Hepatic stellate cell (primary cell): ENCODE measurements at places on chromosomes 2 and 18.

DNA sequence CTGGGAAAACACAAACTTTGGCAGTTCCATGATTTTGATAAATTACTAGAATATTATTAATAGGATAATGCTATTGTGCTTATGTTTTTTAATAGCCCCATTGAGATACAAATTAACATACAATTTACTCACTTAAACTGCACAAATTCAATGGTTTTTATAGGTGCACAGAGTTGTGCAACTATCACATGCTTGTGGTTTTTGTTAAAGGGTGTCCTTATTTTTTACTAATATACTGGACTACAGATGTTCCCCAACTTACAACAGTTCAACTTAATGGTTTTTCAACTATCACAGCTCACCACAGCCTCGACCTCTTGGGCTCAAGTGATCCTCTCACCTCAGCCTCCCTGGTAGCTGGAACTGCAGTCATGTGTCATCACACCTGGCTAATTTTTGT, 76.6 kb downstream of the OSBPL1A start:
- DNase-seq, result no peak

DNA sequence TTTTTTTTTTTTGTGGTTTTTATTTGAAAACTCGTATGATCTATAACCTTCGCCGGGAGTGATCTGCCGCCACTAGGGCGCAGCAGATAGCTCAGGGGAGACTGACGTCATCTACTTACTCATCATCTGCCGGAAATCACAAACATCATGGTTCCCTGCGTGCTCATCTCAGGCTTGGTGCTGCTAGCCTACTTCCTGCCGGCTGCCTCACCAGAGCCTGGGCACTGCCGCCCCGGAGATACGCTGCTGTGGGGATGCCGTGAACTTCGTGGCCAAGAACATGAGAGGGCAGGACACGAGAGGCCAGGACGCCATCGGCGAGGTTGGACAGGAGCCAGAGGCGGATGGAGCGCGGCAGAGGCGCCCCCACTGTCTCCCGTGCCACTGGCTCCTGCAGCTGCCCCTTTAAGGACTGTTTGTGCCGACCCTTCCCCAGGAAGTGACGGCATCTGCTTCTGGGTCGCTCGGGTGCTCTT, 68.8 kb downstream of the DOK6 start:
- no peak for DNase-seq

DNA sequence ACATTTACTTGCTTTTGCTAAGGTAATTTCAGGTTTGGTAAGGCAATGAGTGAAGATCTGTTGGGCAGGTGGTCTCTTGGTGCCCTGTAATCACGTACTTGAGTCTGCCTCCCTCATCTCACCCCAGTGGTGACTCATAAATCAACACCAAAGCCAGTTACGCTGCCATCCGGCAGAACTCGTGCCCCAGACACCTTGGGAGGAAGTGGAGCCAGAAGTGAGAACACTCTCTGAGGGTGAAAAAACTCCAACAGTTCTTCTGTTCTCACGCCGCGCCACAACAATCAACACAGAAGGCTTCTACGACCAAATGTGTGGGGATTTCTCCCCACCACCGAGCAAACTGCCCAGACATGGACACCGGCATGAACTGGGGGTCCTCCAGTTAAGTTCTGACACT, 206.2 kb downstream of the ARL4C start:
- DNase-seq, result no peak

GRCh38 chr2:40102447-40102846, 323.4 kb upstream of the THUMPD2 start:
- DNase-seq, result no peak

- peak; percentile 63 for DNase-seq
These were observed 41.7 kb downstream of the PTPRM start for GRCh38 chr18:7608781-7609201.

DNA sequence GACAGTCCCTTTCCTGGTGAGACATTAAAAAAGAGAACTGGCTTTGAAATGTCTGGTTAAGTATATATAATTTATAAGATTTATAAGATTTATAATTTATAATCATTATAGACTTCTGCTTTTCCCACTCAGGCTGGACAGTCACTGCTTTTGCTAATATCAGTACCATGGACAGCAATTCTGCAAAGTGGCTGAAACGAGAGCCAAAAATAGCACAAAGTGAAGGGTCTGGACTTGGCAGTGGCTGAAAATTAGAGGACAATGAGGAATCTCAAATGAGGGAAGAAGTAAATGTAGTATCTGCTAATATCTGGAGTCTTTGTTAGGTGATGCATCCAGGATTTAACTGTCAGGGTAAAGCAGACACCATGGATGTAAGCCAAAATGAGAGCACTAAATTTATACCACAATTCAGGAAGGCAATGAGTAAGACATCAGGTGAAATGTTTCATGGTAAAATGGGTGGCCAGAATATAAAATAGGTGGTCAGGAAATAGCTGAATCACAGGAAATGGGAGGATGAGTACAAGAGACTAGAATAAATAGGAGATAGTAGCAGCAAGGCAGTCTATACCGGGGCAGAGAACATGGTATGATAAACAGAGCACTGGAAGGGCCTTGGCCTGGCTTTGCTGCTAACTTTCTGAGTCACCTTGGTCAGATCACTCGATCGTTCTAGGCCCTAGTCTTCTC, 39.6 kb upstream of the BOD1L2 start:
- DNase-seq, result no peak

DNA sequence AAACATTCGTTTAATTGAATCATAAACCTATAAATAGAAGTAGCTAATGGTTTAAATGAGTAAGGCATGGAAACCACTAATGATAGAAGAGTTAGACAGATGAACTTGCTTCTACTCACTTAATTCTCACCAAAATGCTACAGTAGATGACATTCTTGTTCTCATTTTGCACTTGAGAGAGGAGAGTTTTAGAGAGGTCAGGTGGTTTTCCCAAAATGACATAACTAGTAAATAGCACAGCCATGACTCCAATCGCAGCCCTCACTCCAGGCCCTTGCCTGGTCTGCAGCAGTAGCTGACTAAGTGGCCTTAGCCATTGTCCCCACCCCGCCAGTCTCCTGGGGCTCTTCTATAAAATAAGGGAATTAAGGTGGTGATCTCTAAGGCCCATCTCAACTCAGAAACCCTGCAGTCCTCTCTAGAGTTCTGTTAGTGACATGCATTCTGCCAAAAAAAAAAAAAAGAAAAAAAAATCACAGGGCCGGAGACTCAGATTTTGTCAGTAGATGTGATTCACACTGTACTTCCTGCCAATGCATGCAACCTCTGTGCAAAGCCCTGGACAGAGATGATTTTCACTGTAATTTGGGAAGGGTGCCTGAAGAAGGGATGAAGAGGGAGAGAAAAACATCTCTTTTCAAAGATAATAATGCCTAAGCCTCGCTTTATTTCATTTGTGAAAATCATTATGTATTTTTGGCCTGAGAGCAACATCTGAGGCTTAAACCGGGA, 221.8 kb downstream of the ANAPC1 start:
- peak; percentile 77 for DNase-seq

- no peak for DNase-seq
These were observed 13.3 kb upstream of the REEP1 start for GRCh38 chr2:86350751-86351150.

DNA sequence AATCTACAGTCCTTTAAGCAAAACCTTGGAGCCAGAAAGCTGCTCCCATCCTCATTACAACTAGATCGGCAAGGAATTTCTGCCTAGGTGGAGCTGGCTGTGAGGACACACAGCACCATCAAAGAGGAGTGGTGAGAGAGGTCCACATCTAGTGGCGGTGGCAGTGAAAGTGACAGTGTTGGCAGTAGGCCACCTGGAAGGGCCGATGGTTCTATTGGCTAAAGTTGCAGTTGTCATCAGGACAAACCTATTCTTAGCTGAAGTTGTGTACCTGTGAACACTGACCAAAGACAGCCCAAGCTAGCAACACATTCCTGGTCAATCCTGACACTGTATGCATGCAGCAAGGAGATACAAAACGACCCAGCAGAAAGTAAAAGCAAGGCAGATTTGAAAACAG, 218.1 kb upstream of the CHAC2 start:
- DNase-seq, result no peak

DNA sequence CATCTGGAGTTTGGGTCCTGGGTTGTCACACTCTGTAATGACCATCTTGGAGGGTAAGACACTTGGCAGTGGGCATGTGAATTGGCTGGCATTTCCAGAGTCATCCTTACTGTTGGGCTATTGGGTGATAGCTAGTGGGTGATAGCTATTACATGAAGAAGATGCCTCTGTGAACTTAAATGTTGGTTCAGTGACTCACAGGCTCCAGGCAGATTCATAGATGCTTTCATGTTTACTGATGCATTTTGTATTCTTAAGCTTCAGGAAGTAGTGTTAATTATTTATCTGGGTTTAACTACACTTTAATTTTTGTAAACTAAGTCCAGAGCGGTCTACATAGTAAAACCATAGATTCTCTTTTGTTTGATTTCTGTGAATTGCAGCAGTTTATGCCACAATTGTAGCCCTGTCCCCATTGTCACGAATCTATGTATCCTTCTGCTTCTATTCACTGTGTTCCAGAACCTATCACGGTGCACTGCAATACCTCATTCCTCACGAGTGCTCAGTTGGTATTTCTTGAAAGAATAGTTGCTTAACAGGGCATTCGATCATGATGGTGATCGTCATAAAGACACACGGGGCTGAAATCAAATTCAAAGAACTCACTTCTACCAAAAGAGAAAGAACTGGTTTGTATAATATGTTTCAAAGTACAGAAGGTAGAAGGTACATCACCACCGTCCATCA, 79.7 kb downstream of the GBX2 start:
- DNase-seq, result no peak

GRCh38 chr2:239485622-239486021, 84.8 kb upstream of the HDAC4 start:
- no peak for DNase-seq

DNA sequence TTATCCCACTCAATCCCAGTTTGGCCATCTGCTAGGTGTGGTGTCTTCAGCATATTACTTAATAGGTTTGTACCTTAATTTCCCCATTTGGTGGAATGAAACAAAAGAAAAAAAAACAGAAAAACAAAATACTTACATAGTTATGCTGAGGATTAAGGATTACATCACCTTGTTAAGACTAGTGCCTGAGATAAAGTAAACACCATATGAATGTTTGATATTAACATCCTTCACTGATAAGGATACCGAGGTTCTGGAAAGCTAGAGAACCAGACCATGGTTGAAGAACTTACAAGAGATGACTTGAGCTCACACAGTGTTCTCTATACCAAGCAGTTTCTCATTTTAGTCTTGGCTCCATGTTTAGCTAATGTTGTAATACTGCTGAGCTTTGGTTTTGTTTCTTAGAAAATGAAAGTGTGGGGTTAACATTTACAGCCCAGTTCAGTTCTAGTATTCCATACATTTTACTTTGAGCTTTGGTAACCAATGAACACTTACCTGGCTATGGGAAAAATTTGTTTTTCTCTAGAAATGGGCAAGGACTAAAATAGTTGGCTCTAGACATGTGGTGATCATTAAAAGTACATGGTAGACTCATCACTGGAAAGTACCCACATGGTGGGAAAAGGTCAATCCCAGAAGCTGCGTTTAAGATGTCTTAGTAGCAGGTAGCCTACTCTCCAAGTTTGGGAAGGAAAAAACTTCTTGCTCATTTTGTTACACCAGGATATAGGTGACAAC, 5.8 kb upstream of the GPD2 start:
- DNase-seq, result no peak

DNA sequence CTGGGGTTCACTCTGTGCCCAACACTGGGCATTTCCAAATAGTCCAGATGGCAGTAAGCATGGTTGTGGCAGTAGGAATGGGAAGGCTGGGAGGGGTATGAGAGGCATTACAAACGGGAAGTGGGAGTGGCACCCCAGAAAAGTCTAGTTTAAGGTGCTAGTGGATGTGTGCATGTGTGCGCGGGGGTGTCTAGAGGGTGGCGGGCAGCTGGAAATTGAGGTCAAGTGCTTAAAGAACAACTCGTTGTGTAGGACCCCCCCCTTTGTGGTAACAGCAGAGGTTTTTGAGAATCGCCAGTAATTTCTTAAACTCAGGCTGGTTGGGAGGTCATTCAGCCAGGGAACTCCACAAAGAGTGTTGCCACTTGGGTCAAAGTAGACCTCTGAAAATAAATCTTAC, 69.9 kb downstream of the RHBDD1 start:
- no peak for DNase-seq

DNA sequence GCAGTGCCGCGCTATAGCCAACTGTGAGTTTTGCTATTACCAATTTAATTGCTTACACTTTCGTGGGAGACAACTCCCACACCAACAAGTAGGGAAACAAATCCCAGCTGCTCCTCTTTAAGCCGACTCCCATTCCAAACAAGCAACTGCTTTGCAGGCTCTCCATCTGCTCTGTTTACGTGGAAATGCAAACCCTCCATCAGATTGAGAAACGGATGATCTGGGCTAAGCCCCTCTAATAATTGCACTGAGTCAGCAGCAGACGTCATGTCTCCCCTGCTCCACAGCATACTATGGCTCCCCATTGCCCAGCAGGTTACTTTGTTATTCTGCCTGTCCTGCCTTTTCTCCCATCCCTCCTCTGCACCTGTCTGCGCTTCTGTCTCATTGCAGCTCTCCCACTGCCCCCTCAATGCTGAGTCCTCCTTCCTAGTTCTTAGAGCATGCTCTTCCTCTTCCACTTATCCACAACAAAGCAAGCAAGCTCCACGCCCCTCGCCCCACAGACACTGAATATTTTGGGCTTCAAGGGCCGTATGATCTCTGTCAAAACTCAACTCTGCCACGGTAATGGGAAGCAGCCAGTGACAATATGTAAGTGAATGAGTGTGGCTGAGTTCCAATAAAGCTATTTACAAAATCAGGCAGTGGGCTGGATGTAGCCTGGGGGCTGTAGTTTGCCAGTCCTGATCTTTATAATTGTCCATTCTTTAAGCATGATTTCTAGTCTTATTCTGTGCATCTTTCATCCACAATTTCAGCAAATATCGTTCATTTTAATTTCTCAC, 39.5 kb upstream of the ARL4C start:
- no peak for DNase-seq

- DNase-seq, result no peak
These were observed 7.8 kb downstream of the LIMS1 start for GRCh38 chr2:108542071-108542470.

DNA sequence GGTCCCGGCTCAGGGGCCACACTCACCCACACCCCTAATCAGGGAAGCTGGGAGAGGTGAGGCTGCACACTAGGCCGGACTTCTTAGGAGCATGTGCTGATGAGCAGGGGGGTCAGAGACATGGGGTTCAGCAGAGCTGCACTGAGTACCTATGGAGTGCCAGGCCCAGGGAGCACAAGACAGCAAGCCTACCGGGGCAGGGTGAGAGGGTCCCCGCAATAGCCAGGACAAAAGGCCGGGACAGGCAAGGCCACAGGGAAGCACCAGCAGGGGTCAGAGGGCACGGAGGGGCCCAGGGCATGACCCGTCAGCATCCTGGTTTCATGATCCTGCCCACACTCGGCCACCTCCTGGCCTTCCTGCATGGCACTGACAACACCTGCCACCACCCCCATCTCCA, 73.5 kb downstream of the TNS1 start:
- no peak for DNase-seq
